ENCODE measurements at places on chromosomes 2 and 18. TPM values are rescaled to one million over a fixed set of nuclear protein-coding genes. Genes with fewer than 3 reads are reported as not detected.
A peak's percentile ranks its signal among the peaks of the same experiment; 100 is the strongest.

DNA sequence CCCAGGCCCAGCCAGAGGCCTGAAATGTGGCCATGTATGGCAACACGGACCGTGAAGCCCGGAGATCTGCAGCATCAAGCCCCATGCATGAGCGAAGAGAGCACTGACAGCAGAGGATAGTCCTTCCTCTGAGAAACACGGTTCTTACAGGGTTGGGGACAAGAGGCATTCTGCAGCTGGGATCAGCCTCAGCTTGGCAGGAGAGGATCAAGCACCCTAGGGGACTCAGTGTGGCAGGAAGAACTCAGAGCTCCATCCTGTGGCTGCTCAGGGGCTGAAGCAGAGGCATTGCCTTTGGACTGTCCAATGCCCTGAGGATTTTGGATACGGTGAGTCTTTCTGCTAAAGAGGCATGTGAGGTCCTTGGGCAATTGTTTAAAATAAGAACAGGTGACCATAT lies 368.7 kb downstream of the ZNF516 start:
- no peaks in the 10 kb centered on the region for H3K4me1 ChIP-seq
- no peak overlapping the region for H3K27ac ChIP-seq
- H3K36me3 ChIP-seq, result no peaks in the 10 kb centered on the region
- H3K27me3 ChIP-seq, result no peaks in the 10 kb centered on the region
- DNase-seq, result no peak

Gene UCN
- 0.84 TPM for polyA plus RNA-seq

DNA sequence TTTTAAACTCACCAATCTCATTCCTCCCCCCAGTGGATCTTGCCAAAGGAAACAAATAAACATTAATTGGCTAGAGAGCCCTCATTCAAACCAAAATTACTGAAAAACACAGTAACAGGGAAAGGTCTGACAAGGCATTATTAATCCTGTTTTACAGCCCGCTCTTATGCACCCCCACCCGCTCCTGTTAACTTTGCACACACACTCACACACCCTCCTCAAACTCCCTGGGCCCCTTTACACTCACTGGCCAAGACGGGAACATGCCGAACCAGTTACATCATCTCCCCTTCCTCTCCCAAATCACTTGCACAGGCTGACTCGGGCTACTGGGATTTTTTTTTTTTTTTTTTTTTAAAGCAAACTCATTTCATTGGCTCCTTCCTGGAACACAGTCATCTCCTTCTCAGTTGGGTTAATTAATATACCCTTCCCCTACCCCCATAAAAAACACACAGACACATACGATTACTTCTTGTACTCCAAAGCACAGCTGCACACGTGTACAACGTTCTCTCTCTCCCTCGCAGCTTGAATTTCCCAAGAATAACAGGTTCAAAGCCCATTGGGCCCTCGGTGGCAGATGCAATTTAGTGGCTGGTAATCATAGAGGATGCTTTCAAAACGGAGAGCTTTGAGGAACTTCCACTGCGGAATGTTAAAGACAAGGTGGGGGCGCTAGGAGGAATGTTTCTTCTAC lies 31.8 kb downstream of the KLF7 start:
- H3K4me1 ChIP-seq, result peaks cover 39% of the 10 kb centered on the region
- H3K36me3 ChIP-seq, result no peaks in the 10 kb centered on the region
- no peak for DNase-seq

DNA sequence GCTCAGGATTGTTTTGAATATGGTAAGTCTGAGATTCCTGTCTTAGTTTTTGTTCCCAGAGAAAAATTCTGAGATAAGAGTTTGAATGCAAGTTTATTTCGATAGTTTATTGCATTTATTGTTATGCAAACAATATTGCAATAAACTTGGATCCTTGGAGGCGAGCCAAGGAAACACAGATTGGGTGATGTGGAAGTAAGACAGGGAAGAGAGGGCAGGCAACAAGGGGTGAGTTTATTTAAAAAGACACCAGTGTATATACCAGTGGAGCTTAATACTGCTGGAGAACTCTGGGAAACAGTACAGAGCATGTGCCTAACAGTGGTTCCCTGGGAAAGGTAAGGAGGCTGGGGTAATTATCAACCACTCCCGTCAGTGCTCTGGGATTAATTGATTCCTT lies 87.5 kb upstream of the NEDD4L start:
- no peak for DNase-seq
- no peaks in the 10 kb centered on the region for H3K27me3 ChIP-seq
- H3K27ac ChIP-seq, result no peak overlapping the region

GRCh38 chr2:28291811-28292440 lies 100.7 kb upstream of the FOSL2 start:
- no peak overlapping the region for H3K4me3 ChIP-seq
- H3K36me3 ChIP-seq, result no peaks in the 10 kb centered on the region
- H3K27me3 ChIP-seq, result no peaks in the 10 kb centered on the region
- H3K4me1 ChIP-seq, result no peaks in the 10 kb centered on the region

Gene OSBPL6
- 0.49 TPM for polyA plus RNA-seq

GRCh38 chr2:9649261-9649660 lies 18.5 kb upstream of the YWHAQ start:
- peaks cover 3% of the 10 kb centered on the region for H3K4me1 ChIP-seq
- no peaks in the 10 kb centered on the region for H3K27me3 ChIP-seq

DNA sequence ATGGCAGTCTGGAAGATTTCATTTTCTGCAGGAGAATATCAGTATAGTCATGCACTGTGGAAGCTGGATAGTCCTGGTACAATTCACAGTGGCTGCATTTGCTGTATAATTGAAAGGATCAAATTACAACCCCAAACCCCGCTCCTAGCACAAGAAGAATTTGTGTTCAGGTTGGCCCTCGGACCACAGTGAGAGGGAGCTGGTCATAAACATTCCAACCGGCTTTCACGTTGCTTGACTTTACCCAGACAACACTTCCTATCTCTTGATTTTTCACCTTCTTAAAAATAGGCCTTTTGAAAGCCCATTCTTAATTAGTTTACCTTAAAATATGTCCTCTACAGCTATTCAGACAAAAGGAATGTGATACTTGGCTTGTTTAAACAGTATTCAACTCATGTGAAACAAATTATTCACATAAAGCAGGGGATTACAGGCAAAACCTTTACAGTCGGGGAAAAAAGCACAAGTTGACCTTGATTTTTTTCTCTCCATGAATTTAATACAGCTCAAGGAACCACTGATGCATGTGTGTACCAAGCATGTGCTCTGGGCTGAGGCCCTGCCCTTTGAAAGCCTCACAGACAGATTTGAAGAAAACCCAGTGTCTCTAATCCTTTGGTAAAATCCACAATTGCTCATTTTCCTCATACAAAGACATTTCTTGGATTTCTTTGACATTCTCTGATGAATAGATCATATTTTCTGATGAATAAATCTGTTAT lies 143.0 kb upstream of the SOX11 start:
- H3K27me3 ChIP-seq, result no peaks in the 10 kb centered on the region
- no peaks in the 10 kb centered on the region for H3K4me1 ChIP-seq
- no peaks in the 10 kb centered on the region for H3K36me3 ChIP-seq
- DNase-seq, result no peak

GRCh38 chr2:172740856-172741255 lies 5.2 kb downstream of the RAPGEF4 start:
- DNase-seq, result no peak
- no peak overlapping the region for H3K27ac ChIP-seq
- no peaks in the 10 kb centered on the region for H3K36me3 ChIP-seq
- H3K27me3 ChIP-seq, result peaks cover 10% of the 10 kb centered on the region
- no peak overlapping the region for H3K4me3 ChIP-seq
- peaks cover 5% of the 10 kb centered on the region for H3K4me1 ChIP-seq

- no peak for DNase-seq
- H3K27me3 ChIP-seq, result no peaks in the 10 kb centered on the region
- no peak overlapping the region for H3K4me3 ChIP-seq
- H3K27ac ChIP-seq, result no peak overlapping the region
Observed at GRCh38 chr2:178419123-178419522, 31.9 kb downstream of the PRKRA start.

- no peaks in the 10 kb centered on the region for H3K36me3 ChIP-seq
- no peak for DNase-seq
- H3K4me1 ChIP-seq, result no peaks in the 10 kb centered on the region
- H3K4me3 ChIP-seq, result no peak overlapping the region
- no peaks in the 10 kb centered on the region for H3K27me3 ChIP-seq
Observed at GRCh38 chr2:180694445-180695421, 285.7 kb upstream of the UBE2E3 start.

DNA sequence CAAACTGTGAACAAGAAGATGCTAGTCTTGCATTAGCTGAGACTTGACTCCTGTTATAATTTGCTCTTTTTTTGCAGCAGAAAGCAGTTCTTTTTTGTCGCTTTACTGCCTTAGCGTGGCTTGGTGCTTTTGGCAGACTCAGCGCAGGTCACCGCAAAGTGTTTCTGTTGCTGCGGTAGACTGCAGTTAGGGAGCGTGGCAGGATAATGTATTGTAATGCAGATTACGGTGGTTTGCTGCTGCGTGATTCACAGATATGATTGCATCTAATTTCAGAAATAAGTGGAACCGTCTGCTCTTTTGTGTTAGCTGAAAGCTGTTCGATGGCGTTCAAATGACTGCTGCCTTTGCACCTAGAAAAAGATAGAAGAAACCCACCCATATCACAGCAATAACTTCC lies 131.6 kb upstream of the SATB2 start:
- no peaks in the 10 kb centered on the region for H3K27me3 ChIP-seq
- H3K4me3 ChIP-seq, result no peak overlapping the region
- H3K36me3 ChIP-seq, result no peaks in the 10 kb centered on the region

DNA sequence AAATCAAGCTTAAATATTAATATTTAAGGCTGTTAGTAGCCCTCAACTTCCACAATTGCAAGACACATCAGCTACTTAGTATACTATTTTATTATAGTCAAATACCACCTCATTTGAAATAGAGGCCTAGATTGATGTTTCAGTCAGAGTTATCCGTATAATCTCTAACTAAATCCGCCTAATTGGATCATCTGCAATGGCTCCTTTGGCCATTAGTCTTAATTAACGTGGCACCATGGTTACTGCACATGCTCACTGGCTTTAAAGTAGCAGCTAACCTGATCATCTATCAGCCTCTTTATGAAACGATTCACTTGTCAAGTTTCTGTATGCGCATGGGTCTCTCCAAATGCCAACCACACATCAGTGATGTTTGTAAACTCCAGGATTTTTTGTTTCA lies 112.3 kb downstream of the COLEC12 start:
- H3K4me1 ChIP-seq, result no peaks in the 10 kb centered on the region
- no peak overlapping the region for H3K27ac ChIP-seq
- H3K27me3 ChIP-seq, result peaks cover 4% of the 10 kb centered on the region
- no peak for DNase-seq
- H3K36me3 ChIP-seq, result no peaks in the 10 kb centered on the region
- H3K4me3 ChIP-seq, result no peak overlapping the region

GRCh38 chr2:109164739-109165221 lies 35.8 kb downstream of the SH3RF3 start:
- no peak overlapping the region for H3K27ac ChIP-seq
- no peak for DNase-seq
- no peaks in the 10 kb centered on the region for H3K27me3 ChIP-seq
- H3K4me3 ChIP-seq, result no peak overlapping the region

GRCh38 chr18:27467073-27467472 lies 282.0 kb upstream of the CHST9 start:
- no peak overlapping the region for H3K4me3 ChIP-seq
- H3K27me3 ChIP-seq, result no peaks in the 10 kb centered on the region
- H3K27ac ChIP-seq, result no peak overlapping the region
- H3K4me1 ChIP-seq, result no peaks in the 10 kb centered on the region

DNA sequence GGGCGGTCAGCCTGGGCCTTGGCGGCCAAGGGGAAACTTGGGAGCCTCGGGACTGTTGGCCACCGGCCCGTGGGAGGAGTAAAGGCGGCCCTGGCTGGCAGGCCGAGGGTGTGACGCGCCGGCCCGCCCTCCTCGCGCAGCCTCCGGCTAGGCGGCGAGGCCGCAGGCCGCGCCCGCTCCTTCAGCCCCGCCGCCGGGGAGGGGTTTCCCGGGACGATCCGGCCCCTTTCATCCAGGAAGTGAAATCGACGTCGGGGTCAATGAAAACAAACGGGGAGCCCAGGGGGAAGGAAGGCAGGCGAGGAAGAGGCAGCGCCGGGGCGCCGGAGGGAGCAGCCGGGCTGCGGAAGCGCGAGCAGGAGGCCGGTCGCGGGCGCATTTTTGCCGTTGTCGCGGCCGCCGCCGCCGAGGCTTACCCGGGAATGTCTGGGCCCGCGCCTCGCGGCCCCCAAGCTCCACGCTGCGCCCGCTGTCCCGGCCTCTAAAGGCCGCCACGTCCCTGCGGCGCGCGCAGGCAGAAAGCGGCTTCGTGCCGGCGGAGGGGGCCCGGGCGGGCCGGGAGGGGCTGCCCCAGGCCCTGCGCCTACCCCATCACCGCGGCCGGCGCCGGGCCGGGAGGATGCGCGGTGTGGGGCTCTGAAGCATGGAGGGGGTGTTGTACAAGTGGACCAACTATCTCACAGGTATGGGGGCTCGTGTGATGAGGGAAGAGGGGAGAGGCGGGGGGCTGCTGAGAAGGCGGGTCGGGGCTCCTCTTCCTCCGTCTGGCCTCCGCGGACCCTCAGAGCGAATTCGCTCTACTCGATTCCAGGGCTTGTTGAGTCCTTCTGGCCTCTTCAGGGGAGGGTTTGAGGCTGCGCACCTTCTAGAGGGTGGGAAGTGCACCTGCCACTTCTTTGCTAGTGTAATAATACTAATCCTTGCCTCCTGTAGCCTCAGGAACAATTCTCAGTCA lies at the start of gene PLEKHA3:
TSS of gene PLEKHA3 (plus strand) at position 231 of the 955 bp plus-strand sequence. CDS start at position 644, 413 bp downstream.
- no peaks in the 10 kb centered on the region for H3K36me3 ChIP-seq
- H3K27me3 ChIP-seq, result no peaks in the 10 kb centered on the region
- H3K4me1 ChIP-seq, result peaks cover 59% of the 10 kb centered on the region
- DNase-seq, result peak; percentile 71
- peak within 1 kb of the TSS; percentile 100 for H3K4me3 ChIP-seq

DNA sequence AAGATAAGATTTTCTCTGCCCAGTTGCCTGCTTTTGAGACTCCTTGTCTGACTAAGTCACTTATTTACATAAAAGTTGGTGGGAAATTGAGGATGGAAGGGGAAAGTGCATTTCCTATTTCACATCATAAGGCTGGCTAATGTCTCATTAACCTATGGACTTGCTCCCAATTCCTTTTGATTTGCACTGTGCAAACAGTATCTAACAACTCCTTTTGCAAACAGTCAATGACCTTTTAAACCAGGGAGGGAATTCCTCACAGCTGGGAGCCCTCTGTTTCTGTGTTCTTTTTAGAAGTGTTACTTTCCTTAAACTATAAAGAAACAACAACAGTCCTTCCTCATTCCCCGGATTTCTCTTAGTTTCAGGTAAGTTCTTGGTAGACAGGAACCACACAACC lies 272.8 kb downstream of the RND3 start:
- DNase-seq, result no peak
- H3K4me3 ChIP-seq, result no peak overlapping the region
- no peaks in the 10 kb centered on the region for H3K27me3 ChIP-seq
- no peak overlapping the region for H3K27ac ChIP-seq

Gene PCARE
- not detected for polyA plus RNA-seq

- DNase-seq, result peak; percentile 25
- no peak overlapping the region for H3K4me3 ChIP-seq
- H3K27me3 ChIP-seq, result no peaks in the 10 kb centered on the region
- no peak overlapping the region for H3K27ac ChIP-seq
- H3K36me3 ChIP-seq, result no peaks in the 10 kb centered on the region
Observed at GRCh38 chr2:223727562-223727961, 109.8 kb downstream of the AP1S3 start.

All from CD4-positive, alpha-beta memory T cell (primary cell).